Right renal pelvis (tissue), 4 donors: ENCODE measurements at places on chromosomes 1 and 21. TPM values are rescaled to one million over a fixed set of nuclear protein-coding genes. Genes with fewer than 3 reads are reported as not detected.

- DNase-seq: no peak
These were observed 71.0 kb downstream of the CD2 start for GRCh38 chr1:116825207-116825719.

GRCh38 chr1:166920561-166921475 is 44.8 kb upstream of the TADA1 start:
- DNase-seq: peak; percentile 31

DNA sequence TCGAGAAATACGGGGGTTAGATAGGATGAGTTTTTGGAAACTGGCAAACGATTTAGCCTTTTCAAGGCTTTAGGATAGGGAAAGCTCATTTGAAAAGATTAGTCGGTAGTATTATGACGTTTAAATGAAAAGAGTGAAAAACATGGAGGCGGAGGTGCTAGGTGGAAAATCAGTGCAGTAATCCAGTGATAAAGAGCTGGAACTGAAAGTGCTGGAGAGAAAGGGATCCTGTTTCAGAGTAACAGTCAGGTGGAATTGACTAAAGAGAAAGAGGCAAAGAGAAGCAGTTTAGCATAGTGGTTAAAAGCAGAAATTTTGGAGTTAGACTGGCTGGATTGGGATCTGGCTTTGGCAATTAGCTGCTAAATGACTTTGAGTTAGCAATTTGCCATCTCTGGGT is 945 bp downstream of the WDR3 start:
- no peak for DNase-seq

DNA sequence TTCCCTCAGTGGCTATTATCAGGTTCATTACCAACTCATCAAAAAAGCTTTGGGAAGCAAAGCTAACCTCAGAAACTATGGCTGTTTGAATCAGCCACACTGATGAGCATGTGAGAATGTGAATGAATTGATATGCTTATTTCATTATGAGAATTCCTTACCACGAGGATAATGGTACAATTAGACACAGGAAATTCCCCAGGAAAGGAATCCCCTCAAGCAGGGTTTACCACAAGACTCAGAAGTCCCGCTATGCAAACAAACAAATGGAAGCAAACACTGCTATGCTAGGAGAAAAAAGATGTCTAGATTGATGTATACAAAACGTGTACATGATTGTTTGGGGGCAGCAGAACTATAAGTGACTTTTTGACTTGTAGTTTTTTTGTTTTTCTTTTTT is 205.0 kb downstream of the HMCN1 start:
- DNase-seq: no peak

DNA sequence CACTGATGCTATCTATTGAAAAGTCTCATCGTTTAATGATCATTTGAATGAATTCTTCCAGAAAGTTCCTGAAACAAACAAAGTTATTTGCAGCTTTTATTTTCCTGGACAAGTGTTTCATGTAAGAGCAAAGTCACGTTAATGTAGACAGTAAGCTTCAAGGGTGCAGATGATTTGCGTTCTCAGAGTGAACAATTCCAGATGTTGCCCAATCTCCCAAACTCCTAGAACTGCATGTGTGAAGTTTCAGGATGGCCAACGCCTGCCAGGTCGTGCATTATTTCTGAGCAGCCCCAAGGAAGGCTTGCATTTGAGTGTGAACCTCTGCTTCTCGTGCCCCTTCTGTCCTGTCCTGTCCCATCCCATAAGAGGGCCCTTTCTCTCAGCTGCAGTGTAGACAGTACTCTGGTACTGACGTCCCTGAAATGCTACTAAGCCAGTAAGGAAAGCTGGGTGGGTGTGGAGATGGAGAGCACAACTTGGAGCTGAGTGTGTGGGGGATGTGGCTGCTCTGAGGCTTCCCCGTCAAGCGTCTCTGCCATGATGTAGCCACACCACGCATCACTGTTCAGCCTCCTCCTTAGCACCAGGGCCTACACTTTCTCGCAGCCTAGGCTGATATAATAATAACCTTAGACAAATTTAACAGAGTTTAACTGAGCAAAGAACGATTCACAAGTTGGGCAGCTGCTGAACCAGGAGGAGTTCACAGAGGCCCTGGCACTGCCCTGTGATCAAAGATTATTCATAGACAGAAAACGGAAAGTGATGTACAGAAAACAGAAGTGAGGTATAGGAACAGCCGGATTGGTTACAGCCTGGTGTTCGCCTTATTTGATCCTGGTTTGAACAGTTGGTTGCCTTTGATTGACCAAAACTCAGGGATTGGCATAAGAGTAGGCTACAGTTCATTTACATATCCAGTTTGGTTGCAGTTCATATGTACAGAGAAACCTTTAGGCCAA is 50.4 kb downstream of the RHOU start:
- no peak for DNase-seq

The TMEM240 gene
- 4.4 TPM for polyA plus RNA-seq
